Panc1 (cell line): ENCODE measurements at places on chromosomes 7 and 10.

DNA sequence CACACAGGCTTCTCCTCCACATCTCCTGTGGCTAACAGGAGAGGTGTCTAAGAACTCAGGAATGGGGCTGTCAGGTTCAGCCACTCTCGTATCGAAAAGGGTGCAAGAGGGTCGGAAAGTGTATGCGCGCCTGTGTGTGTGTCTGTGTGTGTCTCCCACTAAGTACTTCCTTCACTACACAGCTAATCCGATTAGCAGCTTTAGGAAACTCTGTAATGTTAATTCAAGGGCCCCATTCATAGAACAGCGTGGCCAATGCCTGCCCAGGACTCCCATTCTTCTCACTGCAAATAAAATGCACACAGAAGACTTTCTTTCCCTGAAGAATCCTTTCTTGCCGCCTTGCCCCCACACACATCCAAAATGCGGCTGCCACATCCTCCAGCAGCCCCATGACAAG is 39.9 kb downstream of the TLL2 start:
- no peak for DNase-seq

DNA sequence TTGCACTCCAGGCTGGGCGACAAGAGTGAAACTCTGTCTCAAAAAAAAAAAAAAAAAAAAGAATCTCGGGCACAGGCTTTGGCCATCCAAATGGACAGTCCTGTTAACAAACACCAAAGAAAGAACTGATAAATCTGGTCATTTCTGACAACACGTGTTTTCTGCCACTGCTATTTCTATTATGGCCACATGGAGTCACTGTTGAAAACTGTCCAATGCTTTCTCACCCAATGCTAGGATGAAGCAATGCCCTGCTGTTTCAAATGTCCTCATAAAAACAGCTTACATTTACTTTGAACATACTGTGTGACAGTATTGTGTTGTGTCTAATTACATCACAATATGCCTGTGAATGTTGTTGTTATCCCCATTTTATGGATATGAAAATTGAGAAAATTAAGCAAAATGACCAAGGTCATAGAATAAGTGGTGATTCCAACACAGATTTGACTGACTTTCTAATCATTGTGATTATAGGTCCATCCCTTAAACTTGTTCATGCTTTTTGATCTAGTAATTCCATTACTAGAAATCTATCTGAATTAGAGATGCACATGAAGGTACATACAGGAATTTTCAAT is 19.9 kb upstream of the MAP3K8 start:
- no peak for DNase-seq

DNA sequence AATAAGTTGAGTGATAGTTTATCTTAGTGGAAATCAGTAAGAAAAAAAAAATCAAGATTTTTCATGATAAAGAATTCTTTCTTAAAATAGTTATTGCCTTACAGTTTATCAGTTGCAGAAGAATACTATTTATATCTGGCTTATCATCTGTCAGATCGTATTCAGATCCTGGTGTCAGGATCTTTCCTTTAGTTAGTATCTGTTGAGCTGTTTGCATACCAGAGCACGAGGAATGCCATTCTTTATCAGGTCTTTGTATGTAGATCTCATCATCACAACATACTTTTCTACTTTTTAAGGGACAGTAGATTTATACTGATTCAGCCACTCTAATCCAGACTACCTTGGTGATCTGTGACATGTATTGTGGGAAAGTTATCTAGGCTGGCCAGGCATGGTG is 12.5 kb downstream of the ENO4 start:
- DNase-seq: no peak

DNA sequence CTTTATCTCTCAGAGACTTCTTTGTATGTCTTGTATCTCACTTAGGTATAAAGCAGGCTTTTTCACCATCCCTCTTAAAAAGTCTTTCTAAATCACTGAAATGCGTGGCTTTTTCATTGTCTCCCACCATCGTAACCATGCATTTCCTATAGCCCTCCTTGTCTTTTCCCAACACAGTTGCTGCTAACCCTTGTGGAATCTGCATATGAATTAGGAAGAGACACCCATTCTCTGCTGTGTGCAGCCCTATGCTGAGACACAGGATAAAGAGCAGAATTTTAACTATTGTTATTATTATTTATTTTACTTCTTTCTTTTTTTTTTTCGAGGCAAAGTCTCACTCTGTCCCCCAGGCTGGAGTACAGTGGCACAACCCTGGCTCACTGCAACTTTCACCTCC is 804.3 kb upstream of the COBL start:
- no peak for DNase-seq

GRCh38 chr10:106242301-106242700 is 922.2 kb downstream of the SORCS1 start:
- DNase-seq: no peak

GRCh38 chr10:102648269-102648888 is 4.1 kb downstream of the TRIM8 start:
- no peak for DNase-seq

DNA sequence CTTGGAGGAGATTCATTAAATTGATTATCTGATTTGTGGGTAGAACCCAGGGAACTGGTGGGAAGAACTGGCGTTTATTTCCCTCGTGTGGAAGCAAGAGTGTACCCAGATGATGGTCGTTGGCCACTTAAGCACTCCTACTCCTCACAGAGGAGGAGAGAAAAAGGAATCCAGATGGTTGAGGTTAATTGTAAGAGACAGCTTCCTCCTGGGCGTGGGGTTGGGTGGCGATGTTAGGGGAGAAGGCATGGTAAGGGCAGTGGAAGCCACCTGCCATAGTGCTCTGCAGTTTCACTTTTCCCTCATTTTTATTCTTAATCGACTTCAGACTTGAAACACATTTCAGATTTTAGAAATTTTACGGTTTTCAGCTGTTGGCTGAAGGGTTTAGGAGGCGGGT is 104.1 kb downstream of the DOCK1 start:
- no peak for DNase-seq

GRCh38 chr7:139845443-139845805 is 16.4 kb downstream of the TBXAS1 start:
- no peak for DNase-seq

DNA sequence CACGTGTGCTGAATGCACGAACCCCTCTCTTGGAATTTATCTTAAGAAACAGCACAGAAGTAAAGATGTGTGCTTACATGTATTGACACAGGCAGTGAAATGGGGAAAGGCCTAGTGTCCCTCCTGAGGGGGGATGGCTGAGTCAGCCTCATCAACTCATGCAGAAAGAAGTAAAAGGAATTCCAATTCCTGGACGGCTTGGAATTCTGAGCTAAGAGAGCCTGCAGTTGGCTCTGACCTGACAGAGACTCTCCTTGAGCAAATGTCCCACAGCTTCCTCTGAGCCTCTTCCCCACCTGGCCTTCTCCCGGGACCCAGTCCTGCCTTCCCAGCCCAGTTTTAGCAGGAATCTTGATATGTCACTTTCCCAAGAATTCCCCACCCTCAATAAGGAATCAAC is 542.4 kb upstream of the ADARB2 start:
- no peak for DNase-seq

- no peak for DNase-seq
These were observed 76.1 kb upstream of the LYZL2 start for GRCh38 chr10:30705625-30706149.

- no peak for DNase-seq
These were observed 92.2 kb upstream of the DDC start for GRCh38 chr7:50657341-50657873.

DNA sequence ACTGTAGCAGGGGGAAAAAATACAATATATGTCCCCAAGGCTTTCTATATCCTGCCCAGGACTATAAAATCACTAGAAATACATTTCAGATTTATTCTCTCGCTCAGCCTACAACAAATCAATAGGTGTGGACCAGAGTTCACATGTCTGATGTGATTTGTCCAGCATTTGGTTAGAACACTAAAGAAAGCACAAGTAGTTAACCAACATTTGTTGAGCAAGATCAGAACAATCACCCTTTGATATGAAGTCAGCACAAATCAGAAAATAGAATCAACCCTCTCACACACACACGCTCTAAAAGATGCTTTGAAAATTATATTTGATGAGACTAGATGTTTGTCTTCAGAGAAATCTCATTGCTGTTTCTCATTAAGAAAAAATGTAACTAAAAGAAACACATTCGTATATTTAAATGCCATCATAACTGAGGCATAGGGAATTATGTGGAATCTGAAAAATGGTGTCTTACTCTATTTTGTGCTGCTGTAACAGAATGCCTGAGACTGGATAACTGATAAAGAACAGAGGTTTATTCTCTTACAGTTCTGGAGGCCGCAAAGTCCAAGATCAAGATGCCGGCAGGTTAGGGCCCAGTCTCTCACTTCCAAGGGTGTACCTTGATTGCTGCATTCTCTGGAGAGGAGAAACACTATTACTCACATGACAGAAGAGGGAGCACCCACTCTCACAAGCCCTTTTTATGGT is 10.5 kb downstream of the AKR1D1 start:
- DNase-seq: no peak

GRCh38 chr7:14195079-14195478 is 205.6 kb upstream of the ETV1 start:
- no peak for DNase-seq

- DNase-seq: no peak
These were observed 210.9 kb downstream of the CREB5 start for GRCh38 chr7:28623105-28623730.
